ENCODE measurements at places on chromosomes 2 and 18. TPM values are rescaled to one million over a fixed set of nuclear protein-coding genes. Genes with fewer than 3 reads are reported as not detected.

FAM228A gene
- 0.18 TPM for total RNA-seq

DNMT3A gene
- total RNA-seq: 10.8 TPM

ITPRIPL1 gene
- total RNA-seq: 3.4 TPM

MRPL19 gene
- 38.0 TPM for total RNA-seq

AGXT gene
- total RNA-seq: not detected

EMX1 gene
- not detected for total RNA-seq

RIT2 gene
- total RNA-seq: not detected

CYRIA gene
- 5.6 TPM for total RNA-seq

CRYGC gene
- total RNA-seq: not detected

NOP58 gene
- total RNA-seq: 71.4 TPM

C2orf92 gene
- 2.0 TPM for total RNA-seq

ABCG5 gene
- total RNA-seq: not detected

MAL gene
- total RNA-seq: not detected

ANKRD30B gene
- 2.7 TPM for total RNA-seq

IFIH1 gene
- 7.7 TPM for total RNA-seq

SPRED2 gene
- 20.6 TPM for total RNA-seq

SATB2 gene
- 2.3 TPM for total RNA-seq

HSPD1 gene
- 158 TPM for total RNA-seq

SMAD7 gene
- 27.2 TPM for total RNA-seq

VWA3B gene
- not detected for total RNA-seq

RBM43 gene
- total RNA-seq: 11.9 TPM

HRH4 gene
- under 0.01 TPM for total RNA-seq
